ENCODE measurements at places on chromosomes 4 and X. TPM values are rescaled to one million over a fixed set of nuclear protein-coding genes. Genes with fewer than 3 reads are reported as not detected.

Gene CORIN
- total RNA-seq, result 2.4 TPM

Gene TEC
- 0.20 TPM for total RNA-seq

Gene NBDY
- 9.0 TPM for total RNA-seq

Gene ZCCHC13
- not detected for total RNA-seq

Gene RAI2
- total RNA-seq, result 2.0 TPM

Gene CXorf49
- not detected for total RNA-seq
